ENCODE measurements at places on chromosomes 3 and 15.

GRCh38 chr3:141707741-141708203 is 30.3 kb upstream of the RNF7 start:
- DNase-seq = no peak

DNA sequence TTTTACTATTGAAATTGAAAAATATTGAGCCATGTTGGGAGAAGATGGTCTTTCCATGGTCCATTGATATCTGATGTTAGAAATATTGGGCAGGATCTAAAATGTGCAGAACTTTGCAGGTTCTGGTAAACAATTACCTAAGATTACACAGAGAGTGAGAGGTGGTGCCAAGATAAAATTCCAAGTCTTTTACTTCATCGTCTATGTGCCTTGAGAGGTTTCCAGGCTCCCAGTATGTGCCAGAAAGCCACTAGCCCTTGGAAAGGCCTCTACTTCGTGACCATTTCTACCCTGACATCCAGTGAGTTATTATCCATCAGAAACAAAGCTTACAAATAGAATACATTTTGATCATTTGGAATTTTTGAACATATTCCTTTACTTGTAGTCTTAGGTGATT is 27.6 kb downstream of the CD200 start:
- no peak for DNase-seq

DNA sequence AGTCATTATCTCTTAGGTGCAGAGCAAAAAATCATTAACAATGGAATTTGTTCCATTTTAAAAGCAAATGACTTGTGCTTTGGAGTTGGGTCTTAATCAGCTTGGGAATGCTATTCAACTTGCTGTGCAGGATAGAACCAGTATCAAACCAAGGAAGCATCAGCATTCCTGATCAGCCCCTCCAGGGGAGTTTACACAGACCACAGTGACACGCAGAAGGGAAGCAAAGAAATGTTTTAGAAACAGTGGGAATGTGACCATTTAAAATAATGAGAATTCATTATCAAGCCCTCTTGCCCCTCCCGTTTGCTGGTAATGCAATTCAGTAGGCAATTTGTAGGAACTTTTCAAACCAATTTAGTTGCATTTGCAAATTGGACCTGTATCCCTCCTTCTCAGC is 155.1 kb downstream of the LRTM1 start:
- DNase-seq = no peak

- DNase-seq = no peak
Observed at GRCh38 chr3:183210862-183211341, 42.2 kb upstream of the B3GNT5 start.

DNA sequence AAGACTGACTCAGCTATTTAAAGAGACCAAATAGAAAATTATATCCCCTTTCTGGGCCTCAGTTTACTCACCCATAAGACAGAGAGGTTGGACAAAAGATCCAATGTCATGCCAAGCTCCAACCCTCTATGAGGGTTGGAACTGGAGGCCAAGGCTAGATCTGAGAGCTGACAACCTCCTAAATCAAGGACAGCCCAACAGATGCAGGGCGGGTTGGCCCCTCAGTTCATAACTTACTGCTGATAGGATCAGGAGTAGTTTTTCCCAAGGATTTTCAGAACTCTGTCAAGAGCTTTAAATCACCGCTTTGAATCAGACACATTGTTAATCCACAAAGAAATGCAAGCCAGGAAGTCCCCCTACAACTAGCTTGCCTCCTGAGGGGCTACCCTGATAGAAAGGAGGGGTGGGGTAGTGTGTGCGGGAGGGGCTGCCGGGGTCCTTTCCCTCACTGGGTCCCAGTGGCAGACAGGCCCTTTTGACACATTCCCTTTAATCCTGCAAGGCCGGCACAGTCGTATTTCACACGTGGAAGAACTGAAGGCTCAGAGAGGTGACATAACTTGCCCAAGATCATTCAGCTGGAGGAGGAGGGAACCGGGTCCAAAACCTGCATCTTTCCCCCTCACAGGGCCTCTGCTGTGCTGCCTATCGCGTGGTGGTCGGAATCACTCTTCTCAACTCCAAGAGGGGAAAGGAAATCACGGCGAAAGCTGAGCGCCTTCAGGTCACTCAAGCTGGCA is 21.4 kb downstream of the BMF start:
- no peak for DNase-seq

DNA sequence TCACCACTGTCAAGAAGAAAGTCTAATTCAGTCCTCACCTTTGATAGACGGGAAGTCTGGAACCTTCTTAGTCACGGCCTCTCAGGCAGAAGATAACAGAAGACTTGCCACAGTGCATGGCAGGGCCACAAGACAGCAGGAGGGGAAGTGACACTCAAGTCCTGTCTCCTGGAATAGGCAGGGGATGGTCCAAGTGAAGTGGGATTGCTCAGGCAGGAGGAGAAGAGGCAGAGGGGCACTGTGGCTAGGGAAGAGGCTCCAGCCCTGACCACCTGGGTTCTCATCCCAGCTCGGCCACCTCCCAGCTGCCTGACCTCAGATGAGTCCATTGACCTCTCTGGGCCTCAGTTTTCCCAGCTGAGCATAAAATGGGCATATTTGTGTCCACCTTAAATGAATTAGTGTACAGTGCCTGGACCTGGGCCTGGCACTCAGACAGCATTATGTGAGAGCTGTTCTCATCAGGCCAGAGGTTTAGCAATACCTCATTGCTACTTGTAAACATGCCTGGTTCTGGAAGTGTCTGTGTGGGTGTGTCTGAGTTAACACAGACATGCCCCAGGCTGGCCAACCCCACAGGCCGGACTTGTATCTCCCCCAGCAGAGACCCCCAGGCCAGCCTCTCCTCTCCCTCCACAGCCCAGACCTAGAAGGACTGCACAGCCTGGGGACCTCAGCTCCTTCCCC is 11.5 kb upstream of the PCSK6 start:
- DNase-seq = no peak

DNA sequence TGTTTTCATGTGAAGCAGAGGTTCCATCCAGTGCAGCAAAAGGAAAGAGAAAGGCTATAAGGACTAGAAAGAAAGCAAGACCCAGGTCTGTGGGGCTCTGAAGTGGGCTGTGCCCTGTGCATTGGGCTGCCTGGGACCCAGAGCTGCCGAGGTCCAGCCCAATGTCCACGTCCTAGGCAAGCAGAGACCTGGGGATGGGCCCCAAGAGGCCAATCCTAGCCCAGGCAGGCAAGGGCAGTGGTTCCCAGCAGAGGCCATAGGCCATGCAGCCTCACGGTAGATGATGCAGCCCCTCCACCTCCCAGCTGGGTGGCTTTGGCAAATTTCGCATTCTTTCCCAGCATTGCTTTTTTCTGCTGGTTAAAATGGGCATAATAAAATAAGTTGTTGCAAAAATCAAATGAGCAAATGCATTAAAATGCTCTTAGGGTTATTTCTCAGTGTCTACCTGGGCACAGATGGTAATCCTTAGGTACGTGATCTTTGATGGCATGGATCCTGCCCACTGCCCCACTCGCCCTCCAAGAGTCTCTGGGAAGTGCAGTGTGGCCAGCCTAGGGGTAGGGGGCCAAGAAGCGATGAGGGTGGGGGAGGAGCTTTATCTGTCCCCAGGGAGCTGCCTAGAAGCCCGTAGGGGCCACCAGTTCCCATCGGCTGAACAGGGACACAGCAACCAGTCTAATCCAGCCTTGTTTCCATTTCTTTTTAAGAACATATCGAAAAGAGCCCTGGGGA is 22.3 kb upstream of the GP9 start:
- no peak for DNase-seq

DNA sequence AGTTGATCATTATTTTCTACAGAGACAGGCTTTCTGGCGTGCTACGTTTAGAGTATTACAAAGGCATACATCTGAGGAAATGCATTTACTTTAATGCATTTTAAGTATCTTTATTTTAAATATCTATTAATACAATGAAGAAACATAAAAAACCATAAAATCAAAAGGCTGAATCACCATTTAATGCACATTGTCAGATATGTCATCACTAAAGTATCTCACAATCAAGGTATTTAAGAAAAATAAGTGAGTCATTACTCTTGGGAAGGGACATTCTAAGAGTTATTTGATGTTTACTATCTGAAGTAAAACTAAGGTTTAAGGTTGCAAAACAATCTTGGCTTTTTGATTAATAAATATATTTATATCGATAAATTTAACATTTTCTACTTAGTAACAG is 102.2 kb downstream of the CTNNB1 start:
- DNase-seq = no peak

DNA sequence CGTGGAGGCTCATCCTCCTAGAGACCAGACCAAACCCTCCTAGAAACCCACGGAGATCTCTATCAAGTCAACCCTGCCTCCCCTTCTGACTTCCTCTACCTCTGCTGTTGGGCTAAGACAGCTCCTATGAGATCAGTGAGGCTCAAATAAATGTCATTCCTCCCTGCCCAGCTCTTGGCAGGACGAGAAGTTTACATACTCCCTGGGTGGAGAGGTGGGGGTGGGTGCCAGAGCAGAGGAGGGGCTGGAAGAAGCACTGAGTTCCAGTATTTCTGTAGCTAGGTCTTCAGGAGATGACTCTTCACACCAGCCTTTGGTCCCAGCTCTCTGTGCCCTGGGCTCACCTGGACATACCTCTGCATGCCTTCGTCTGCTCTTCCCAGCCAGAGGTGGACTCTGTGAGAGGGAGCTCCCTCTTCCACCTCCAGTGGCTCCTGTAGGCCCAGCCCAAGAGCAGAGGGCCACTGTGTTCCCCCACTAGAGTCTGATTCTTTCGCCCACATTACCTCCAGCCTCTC is 42.4 kb upstream of the TLE3 start:
- DNase-seq = no peak

DNA sequence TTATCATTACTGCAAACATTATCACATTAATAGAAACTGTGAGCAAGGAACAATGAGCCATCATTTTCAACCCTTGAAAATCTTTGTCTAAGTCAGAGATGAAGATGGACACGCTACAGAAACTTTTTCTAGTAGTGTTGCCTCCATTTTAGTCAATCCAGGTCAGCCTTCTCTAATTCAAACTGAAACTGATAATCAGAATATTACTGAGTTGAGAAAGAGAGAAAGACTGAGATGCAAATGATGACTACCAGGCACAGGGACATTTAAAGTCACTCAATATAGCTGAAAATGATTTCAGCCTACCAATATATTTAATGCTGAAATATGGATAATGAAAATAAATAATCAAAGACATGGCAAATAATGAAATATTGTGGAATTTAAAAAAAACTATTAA is 261.4 kb downstream of the GBE1 start:
- no peak for DNase-seq

Data from NCI-H2107 (cell line).